ENCODE measurements at places on chromosomes 1 and 21. TPM values are rescaled to one million over a fixed set of nuclear protein-coding genes. Genes with fewer than 3 reads are reported as not detected.

Gene CHODL
- 0.42 TPM for polyA plus RNA-seq

Gene ADORA1
- polyA plus RNA-seq = not detected

Gene SMCP
- polyA plus RNA-seq = not detected

Gene BRWD1
- polyA plus RNA-seq = 39.2 TPM
